ENCODE measurements at places on chromosomes 7 and 10.

DNA sequence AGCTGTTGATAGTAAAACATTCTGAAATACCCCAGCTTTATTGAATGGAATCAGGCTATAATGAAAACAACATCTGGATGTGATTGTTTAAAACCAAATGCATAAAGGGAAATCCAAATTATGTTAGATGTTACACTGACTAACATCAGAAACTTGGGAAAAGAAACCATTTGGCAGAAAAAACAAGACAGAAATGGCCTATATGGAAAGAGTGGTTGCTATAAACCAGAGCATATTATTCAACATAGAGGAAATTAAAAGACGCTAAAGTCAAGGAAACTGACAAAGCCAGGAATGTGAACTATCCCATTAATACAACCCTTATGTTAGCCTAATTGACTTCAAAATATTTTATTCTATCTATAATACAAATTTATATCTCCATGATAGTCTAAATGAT is 53.0 kb upstream of the CABCOCO1 start:
- ATAC-seq: peak; percentile 85

DNA sequence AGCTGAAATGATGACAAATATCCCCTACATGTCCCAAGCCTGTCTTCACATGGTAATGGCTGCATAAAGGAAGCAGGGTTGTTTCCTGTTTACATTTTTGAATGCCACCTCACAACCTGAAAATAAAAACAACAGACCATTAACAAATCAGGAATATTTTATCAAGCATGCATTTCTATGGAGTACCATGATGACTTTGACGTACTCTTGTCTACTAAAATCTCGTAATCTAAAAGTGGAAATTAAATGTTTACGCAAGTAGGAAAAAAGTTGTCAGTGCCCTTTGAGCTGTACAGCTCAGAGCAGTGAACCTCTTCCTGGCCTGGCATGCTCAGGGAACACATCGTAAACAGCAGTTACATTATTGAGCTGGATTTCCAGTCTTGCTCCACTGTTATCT is 194.1 kb downstream of the INHBA start:
- ATAC-seq: no peak

DNA sequence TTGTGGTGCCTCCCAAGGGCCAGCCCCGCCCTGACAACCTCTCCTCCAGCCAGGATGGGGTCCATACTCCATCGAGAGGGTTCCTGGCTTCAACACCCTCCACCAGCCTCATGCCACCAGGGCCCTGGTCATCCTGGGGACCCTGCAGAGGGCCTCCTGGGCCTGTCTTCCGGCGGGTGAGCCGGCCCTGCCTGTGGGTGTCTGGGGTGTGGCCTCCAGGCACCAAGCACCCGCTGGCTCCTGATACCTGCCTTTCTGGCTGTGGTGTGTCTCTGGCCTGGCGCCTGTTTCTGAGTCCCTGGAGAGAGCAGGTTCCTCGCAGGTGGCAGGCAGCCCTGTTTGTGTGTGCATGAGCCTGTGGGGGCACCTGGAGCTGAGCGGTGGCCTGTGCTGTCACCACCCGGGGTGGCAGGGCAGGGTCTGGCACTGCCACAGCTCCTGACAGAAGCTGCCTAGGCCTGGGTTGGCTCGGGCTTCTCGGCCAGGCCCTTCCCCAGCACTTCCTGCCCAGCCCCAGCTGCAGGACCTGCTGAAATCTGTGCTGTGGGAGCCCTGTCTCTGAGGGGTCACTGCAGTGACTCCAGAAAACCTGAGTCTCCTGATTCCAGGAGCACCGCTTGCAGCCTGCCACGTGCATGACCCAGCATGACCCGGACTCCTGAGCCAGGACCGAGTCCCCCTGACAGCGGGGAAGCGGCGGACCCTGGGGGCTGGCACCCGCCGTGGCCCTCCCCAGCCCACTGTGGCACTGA is 18.4 kb downstream of the ADAM8 start:
- ATAC-seq: no peak

- ATAC-seq: no peak
Observed at GRCh38 chr7:102323914-102324195, 32.4 kb downstream of the SPDYE6 start.

All from SK-N-SH treated with all-trans-retinoic acid at 6 μM for 48 hours (cell line).